ENCODE measurements at places on chromosomes 2 and 18.
A peak's percentile ranks its signal among the peaks of the same experiment; 100 is the strongest.

DNA sequence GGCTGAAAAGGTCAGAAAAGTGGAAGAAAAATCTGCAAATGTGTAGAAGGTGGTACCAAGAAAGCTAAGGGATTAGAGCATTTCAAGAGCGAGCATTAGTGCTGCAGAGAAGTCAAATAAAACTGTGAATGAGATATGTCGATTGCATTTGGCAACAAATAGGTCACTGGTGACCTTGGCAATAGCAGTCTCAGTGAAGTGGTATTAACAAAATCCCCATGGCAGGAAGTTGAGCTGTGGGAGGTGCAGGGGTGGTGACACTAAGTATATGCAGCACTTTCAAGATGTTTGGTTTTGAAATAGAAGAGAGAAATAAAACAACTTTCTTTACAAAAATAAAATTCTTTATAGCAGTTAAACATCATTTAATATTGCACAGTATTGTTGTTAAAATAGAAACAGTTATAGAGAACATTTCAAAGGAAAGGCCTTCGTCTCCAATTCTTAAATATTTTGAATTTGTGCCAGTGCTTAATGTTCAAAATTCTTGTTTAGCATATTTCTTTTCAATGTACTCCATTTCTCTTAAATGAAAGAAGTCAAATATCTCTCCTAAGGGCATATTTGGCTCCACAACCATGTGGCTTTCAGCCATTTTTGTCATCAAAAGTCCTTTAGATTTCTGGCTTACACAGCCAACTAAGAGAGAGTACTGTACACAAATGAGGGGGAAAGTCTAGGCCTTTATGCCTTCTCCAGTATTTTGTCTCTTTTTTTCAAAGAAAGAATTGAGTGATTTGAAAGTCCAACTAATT lies 443.0 kb upstream of the MMADHC start:
- no peak for DNase-seq

- DNase-seq, result no peak
Observed at GRCh38 chr2:107545851-107546250, 280.8 kb upstream of the RGPD4 start.

DNA sequence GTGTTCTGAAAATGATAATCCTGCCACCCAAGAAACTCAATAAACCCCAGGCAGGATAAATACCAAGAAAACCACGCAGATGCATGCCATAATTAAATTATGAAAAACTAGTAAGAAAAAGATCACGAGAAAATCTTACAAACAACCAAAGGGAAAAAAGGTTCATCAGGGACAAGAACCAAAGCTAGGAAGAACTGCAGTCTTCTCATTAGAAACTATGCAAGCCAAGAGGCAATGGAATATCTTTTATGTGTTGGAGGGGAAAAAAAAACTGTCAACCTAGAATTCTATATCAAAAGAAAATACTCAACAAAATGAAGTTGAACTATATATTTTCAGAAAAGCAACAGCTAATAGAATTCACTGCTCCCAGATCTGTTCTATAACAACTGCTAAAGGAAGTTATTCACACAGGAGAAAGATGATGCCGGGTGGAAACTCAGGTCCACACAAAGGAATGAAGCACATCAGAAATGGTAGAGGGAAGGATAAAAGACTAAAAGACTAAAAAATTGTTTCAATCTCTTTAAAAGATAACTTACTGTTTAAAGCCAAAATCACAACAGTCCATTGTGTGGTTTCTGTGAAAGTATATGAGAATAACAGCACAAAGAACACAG lies 55.0 kb downstream of the NDUFA10 start:
- peak; percentile 36 for DNase-seq

- DNase-seq, result no peak
Observed at GRCh38 chr2:11270891-11271290, 73.5 kb downstream of the ROCK2 start.

DNA sequence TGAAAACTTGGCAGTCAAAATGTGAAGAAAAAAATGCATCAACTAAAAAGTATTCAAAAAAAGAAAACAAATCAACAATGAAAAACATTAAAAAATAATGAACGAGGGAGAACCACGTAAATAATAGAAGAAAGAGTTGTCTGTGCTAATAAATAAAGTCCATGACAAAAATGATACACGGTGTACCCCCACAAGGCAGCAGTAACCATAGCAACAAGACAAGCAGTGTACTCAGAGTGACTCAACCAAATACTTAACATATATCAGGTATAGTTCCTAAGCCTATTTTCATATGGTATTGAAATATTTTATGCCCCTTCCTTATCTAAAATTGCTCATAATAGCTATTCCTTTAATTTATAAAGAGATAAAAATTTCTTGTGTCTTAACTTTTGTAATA lies 162.3 kb upstream of the TMEM200C start:
- no peak for DNase-seq

DNA sequence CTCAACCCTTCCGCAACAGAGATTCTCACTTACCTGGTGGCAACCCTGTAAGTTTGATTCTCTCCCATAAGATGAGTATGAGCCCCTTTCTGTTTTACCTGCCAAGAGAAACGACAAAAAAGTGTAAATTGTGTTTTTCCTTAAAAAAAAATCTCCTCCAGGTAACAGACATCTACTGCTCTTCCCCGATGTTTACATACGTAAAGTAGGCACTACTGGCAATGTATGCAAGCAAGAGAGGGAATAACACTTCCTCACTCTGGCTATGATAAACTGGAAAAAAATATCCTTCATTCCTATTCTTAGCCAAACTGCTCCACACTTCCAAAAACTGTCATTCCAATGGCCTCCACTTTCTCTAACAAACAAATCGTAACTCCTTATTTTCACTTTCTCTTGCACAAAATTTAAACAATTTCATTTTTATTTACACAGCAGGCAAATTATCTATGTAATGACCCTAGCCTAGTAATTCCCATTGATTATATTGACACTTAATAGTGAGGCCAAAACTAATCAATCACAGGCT lies 184.5 kb downstream of the TCF4 start:
- DNase-seq, result no peak

- DNase-seq, result no peak
Observed at GRCh38 chr2:99802734-99803133, 312.9 kb upstream of the REV1 start.

DNA sequence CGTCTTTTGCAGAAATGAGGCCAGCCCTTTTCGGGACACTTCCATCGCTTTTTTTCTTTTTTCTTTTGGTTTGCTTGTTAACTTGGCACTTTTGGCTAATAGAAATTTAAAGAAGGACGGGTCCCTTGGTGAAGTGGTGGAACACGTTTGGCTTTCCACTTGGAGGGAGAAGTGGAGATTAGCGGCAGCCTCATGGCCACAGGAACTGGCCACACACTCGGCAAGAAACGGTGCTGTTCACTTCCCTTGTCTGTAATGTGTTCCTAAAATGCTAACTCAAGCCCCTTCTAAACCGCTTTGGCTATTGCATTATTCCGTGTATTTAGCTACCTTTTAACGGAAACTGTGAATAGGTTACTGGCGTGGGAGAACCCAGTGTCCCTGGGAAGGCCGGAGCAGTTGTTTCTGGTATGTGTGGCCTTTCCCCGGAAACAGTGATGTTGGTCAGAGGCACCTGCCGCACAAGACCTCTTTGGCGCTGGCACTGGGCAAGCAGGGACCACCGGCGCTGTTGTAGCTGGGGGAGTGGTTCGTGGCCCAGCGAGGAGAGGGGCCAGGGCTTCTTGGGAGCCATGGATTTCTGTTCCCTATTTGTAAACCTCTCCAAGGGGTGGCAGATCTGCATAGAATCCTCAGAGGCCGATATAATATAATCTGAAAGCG lies 981 bp downstream of the RAMP1 start:
- no peak for DNase-seq

- DNase-seq, result no peak
Observed at GRCh38 chr2:71802556-71802955, 345.1 kb downstream of the CYP26B1 start.

GRCh38 chr2:142938240-142938639 lies 60.8 kb downstream of the KYNU start:
- DNase-seq, result no peak

GRCh38 chr2:67950919-67951318 lies 111.9 kb downstream of the C1D start:
- DNase-seq, result peak; percentile 5

GRCh38 chr2:189047171-189047888 lies 73.2 kb downstream of the COL3A1 start:
- no peak for DNase-seq

DNA sequence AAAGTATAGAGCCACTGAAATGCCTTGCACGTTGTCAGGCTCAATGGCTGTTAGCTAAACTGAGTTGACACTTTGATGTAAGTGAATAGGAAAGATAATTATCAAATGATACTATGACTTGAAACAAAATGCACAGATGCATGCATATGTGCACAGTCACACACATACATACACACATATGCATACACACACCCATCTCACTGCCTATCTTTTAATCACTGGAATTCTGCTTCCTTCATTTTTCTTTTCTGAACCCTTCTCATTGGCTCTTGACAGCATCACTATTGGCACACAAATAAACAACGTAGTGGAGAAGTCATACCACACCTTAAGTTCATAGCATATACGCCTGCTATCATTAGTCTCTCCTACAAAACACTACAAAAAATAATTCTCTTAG lies 154.9 kb upstream of the NCKAP5 start:
- DNase-seq, result no peak

GRCh38 chr2:26246818-26247217 lies 2.1 kb downstream of the HADHB start:
- peak; percentile 8 for DNase-seq

- no peak for DNase-seq
Observed at GRCh38 chr2:168212866-168213265, 34.5 kb downstream of the STK39 start.

DNA sequence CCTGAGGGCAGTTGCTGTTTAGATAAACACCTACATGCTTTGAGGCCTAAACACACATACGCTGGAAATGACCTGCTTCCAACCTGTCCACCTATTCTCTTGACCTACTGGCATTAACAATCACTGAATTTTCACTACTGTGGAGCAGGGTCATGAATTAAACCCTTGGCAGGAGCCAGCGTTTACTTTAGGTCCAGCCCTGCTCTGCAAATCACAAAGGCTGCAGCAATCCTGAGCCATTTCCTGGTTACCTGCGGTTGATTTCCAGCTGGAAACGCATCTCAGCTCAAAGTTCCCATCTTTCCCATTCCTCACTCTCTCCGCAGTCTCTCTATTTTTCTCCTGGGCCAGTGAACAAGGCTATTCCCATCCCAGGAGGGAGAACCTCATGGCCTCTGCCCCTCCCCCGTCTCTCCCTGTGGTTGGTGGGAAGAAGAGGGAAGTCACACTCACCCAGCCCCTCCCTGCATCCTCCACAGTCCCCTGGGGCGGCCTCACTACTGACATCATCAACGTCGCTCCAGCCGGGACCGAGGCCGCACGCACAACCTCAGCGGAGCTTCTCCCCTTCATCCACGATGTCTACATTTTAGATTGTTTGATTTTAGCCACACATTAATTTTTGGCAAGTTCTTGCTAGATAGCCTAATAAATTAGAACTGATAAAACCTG lies 84.5 kb upstream of the SNTG2 start:
- no peak for DNase-seq

DNA sequence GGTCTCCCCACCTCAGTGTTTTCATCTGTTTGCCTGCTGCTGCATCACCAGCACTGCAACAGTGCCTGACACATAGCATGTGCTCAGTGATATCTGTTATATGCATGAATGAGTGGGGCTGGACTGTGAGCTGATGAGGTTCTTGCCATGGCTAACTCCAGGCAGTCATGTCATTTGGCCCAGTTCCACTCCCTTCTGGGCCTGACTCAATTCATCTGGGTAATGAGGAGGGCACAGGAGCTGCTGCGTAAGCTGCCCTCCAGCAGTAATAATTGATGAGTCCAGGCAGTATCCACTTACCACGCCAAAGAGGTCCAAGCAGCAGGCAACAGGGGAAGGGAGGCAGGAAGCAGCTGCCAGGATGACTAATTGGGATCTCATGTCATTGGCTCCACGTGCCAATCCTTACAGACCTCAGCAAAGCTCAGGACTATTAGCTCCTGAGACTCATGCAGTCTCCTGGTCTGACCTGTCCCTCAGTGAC lies 34.1 kb upstream of the MAT2A start:
- DNase-seq, result peak; percentile 96

- no peak for DNase-seq
Observed at GRCh38 chr2:230697676-230698075, 15.0 kb upstream of the CAB39 start.

DNA sequence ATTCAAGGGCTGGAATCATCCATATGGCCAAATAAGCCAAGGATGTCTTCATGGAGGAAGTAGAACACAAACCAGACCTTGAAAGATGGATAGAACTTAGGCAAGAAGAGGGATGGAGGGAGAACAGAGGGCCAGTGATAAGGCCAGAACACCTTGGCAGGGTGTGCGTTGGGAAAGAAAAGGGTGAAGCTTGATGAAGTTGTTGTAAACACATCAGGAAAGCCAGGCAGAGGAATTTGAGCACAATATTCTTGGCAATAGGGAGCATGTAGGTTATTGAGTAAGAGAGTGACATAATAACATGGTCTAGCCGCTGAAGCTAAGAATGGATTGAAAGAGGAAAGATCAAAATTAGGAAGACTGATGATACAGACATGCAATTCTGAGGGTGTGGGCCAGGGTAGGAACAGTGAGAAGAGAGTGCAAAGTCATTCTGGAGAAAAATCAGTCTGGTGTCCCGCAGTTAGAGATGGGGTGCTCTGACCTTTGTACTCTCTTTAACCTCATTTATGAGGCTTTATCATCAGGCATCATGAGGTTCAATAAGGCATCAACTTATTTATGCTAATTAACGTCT lies 41.0 kb downstream of the SLC14A2 start:
- DNase-seq, result no peak

DNA sequence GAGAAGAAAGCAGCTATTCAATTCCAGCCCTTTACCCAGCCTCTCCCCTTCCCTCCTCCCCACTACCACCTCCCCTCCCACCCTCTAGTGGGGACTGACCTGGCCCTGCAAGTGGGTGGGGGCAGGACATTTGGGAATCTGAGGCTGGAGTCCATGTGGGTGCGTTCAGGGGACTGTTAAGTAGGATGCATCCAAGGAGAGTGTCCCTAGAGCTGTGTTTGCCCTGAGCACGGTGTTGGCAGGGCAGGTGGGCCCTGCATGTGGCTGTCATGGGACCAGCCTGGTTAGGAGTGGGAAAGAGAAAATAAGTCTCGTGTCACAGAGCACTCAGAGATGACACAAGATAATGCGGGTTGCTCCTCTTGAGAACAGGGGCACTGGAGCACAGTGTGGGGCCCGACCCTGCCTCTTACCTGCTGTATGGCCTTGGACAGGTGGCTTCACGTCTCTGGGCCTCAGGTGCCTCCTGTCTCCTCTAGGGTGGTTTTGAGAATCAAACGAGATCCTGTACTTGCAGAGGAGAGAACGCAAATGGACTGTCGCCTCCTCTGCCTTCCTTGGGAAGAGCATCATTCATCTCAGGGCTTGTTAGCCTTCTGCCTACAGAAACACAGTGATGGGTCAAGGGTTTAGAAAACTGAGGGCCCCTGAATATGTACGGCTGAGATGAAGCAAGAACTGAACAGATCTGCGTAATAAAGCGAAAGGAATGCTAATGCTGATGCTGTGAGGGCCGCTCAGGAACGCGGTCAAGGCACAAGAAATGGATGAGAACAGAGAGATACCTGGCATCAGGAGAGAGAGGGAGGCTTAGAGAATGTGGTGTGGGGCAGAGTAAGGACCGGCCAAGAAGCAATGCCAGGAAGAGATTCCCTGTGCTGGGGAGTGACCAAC lies 187.7 kb upstream of the HAAO start:
- DNase-seq, result no peak
